ENCODE measurements at places on chromosomes 5 and 9. TPM values are rescaled to one million over a fixed set of nuclear protein-coding genes. Genes with fewer than 3 reads are reported as not detected.

The CFAP77 gene
- total RNA-seq = 3.3 TPM

DNA sequence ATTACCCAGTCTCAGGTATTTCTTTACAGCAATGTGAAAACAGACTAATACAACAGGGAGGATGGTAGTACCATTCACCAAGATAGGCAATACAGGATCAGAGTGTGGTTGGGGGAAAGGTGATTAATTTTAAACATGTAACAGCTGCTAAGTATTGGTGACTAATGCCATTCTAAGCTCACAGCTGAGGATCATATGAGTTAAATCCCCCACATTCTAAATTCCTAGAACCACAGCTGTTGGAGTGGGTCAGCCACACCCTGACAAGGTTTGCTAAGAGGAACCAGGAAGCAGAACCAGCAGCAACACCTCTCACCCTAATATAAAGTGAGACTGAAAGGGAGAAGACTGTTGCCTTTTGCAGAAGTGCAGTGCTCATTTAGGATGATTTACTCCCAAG, 24.8 kb downstream of the HSPB3 start:
- DNase-seq = no peak
- H3K27me3 ChIP-seq = no peaks in the 10 kb centered on the region
- H3K36me3 ChIP-seq = no peaks in the 10 kb centered on the region
- no peaks in the 10 kb centered on the region for H3K4me1 ChIP-seq
- no peak overlapping the region for H3K4me3 ChIP-seq

DNA sequence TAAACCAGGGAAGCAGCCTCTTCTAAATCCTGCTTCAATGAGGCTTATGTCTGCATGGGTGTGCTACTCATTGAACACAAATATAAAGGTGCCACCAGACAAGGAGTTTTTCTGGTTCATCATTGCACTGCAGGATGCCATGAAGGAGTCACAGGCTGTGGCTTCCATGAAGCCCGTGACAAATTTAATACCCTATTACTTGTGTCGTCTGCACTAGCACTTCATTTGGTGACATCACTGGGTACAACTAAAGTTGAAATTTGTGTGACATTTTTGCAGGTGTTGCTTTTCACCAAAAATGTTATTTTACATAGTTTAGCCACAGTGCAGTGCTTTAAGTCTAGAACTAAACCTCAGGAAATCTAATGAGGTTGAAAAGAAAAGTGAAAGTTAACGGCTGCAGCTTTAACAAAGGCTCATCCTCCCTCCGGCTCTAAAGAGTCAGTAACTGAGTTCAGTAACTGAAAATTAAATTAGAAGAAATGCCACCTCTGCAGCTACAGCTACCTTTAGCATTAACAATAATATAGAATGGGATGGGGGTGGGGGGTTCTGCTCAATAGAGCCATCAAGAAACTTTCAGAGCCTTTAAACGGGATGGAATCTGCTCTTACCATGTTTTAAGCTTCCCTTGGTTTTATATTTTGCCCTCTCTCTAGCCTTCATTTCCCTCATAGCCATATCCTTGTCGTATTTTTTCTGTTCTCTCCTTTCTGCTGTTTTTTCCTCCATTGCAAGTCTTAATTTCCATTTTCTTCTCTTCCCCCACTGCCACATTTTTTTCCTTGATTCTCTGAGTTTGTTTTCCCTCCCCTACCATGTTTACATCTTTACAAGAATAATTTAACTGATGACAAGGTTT, 233.8 kb upstream of the TMEM161B start:
- no peaks in the 10 kb centered on the region for H3K4me1 ChIP-seq
- H3K27ac ChIP-seq = no peak overlapping the region
- no peaks in the 10 kb centered on the region for H3K27me3 ChIP-seq
- peak overlapping the region; percentile 38 for H3K4me3 ChIP-seq
- no peak for DNase-seq

DNA sequence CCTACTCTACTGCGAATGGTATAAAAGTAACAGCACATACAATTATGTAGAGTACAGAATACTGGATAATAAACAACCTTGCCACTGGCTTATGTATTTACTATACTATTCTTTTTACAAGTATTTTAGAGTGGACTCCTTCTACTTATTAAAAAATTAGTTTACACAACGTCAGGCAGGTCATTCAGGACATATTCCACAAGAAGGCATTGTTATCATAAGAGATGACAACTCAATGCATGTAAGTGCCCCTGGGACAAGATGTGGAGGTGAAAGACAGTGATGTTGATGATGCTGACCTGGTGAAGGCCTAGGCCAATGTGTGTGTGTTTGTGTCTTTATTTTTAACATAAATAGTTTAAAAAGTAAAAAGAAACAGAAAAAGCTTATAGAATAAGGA, 421.7 kb downstream of the CDH12 start:
- H3K27me3 ChIP-seq = no peaks in the 10 kb centered on the region
- H3K4me1 ChIP-seq = no peaks in the 10 kb centered on the region
- H3K4me3 ChIP-seq = no peak overlapping the region
- H3K36me3 ChIP-seq = no peaks in the 10 kb centered on the region
- no peak overlapping the region for H3K27ac ChIP-seq

DNA sequence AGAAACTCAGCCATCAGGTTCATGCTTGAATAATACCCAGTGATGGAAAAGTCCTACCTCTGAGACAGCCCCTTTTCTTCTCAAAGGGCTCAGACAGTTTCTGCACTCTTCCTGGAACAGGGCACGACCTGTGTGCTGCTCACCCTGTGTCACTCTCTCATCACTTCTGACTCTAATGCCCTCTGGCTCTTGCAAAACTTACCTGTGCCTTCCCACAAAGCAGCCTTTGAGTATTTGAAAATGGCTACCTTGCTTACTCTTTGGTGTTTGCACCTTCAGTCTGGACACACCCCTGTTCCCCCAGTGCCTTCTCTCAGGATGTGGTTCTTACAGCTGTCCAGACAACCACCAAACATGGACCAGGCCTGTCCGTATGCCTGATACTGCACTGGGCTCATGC, 171.4 kb downstream of the GRIA1 start:
- H3K27me3 ChIP-seq = no peaks in the 10 kb centered on the region
- DNase-seq = no peak
- no peak overlapping the region for H3K4me3 ChIP-seq
- no peak overlapping the region for H3K27ac ChIP-seq

The SAXO1 gene
- total RNA-seq = not detected

The FAM221B gene
- total RNA-seq = not detected

The HSPB3 gene
- total RNA-seq = 338 TPM

GRCh38 chr5:37838933-37839341, 904 bp downstream of the GDNF start:
- peaks cover 52% of the 10 kb centered on the region for H3K4me1 ChIP-seq
- H3K27me3 ChIP-seq = peaks cover 14% of the 10 kb centered on the region
- DNase-seq = no peak
- no peaks in the 10 kb centered on the region for H3K36me3 ChIP-seq
- peak overlapping the region; percentile 42 for H3K4me3 ChIP-seq

The ADGRD2 gene
- total RNA-seq = not detected

- H3K27ac ChIP-seq = no peak overlapping the region
- H3K27me3 ChIP-seq = no peaks in the 10 kb centered on the region
- no peak for DNase-seq
- H3K4me3 ChIP-seq = no peak overlapping the region
- no peaks in the 10 kb centered on the region for H3K4me1 ChIP-seq
Observed at GRCh38 chr5:178121391-178122276, 8.3 kb downstream of the N4BP3 start.

The GPR151 gene
- not detected for total RNA-seq

DNA sequence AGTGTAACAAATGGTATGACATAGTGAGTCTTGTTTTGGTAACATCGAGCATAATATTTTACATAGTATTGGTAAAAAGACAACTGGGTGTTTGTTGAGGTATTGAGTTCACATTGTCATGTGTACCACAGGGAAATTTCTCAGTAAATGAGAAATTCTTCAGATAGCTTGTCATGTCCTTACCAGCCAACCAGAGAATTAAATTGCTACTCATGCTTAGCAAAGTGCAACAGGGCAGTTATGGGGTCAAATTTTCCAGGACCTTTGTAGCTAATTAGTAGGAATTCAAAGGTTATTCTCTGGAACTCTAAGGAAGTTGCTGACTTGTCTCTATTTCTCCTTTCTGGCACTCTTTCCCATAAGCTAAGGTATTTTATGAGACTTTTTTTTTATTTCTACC, 595.7 kb downstream of the EFNA5 start:
- no peaks in the 10 kb centered on the region for H3K4me1 ChIP-seq
- H3K27me3 ChIP-seq = no peaks in the 10 kb centered on the region
- H3K27ac ChIP-seq = no peak overlapping the region
- no peak for DNase-seq

GRCh38 chr5:109692852-109693251, 3.1 kb downstream of the MAN2A1 start:
- H3K4me1 ChIP-seq = no peaks in the 10 kb centered on the region
- DNase-seq = no peak
- no peaks in the 10 kb centered on the region for H3K27me3 ChIP-seq
- no peak overlapping the region for H3K27ac ChIP-seq
- H3K36me3 ChIP-seq = no peaks in the 10 kb centered on the region
- no peak overlapping the region for H3K4me3 ChIP-seq

The PCDHGC4 gene
- total RNA-seq = 1.5 TPM

DNA sequence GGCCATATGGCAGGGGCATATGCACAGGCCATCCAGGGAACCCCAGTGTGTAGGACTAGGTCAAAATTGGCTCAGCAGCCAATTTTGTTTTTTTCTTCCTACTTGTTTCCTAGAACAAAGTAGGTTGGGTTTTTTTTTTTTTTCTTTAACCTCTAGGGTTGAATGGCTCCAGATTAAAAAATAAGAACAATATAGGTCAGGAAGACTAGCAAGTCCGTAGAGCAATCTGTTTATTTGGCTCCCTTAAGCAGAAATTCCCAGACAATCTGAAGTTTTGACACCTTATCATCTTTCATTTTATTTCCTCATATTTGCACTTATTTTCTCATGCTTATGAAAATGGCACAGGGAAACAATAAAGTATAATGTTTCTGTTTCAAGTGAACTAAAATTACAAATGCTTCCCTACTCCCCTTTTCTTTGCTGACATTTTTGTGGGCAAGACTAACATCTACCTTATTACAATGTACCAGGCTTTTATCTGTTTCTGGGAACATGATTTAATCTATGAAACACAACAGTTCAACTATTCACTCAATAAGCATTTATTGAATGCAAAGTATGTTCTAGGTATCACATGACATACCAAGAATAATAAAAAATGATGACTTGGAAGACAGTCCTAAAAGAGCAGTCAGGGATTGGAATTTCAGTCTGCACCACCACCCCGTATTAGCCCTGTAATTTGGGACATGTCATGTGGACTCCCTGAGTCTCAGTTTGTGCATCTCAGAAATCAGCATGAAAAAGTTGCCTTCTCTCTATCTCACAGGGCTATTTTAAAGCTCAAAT, 30.5 kb downstream of the TLR4 start:
- H3K4me3 ChIP-seq = no peak overlapping the region
- peaks cover 28% of the 10 kb centered on the region for H3K4me1 ChIP-seq
- no peak for DNase-seq
- no peaks in the 10 kb centered on the region for H3K27me3 ChIP-seq
- H3K36me3 ChIP-seq = no peaks in the 10 kb centered on the region
- peak overlapping the region; percentile 61 for H3K27ac ChIP-seq

DNA sequence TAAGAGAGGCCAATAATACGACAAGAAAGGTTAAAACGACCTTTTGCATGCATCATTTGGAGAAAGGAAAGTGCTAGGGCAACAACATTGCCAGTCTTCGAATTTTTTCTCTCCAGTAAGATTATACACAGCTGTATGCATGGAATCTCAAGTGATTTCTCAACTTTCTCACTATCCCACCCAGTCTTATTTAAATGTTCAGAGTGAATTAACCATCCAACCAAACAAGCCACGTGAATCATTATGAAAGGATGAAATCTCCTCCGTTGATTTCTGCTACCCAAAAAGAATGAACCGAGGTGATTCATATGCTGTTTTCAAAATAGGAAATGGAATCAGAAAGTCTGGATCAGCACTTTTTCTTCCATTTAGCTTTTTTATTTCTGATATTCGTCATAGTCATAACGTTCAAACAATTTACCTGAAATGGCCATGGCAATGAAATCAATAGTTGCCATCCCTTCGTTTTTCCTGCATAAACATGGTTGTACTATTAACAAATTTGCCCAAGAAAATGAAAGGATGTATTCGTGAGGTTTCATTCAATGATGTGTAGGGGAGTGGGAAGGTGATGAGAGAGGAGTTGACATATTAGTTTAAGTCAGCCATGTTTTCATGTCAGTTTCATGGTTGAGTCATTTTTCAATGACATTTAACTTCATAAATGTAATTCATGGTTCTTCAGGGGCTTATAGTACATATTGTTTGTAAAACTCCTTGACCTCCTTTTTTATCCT, 170.9 kb upstream of the WWC1 start:
- H3K4me3 ChIP-seq = no peak overlapping the region

GRCh38 chr9:88258601-88259000, 120.3 kb upstream of the SPATA31C2 start:
- no peak overlapping the region for H3K4me3 ChIP-seq
- no peak overlapping the region for H3K27ac ChIP-seq
- H3K36me3 ChIP-seq = no peaks in the 10 kb centered on the region
- no peaks in the 10 kb centered on the region for H3K27me3 ChIP-seq
- peak; percentile 62 for DNase-seq

GRCh38 chr9:89951675-89952074, 346.9 kb downstream of the GADD45G start:
- H3K36me3 ChIP-seq = no peaks in the 10 kb centered on the region
- H3K4me1 ChIP-seq = peaks cover 7% of the 10 kb centered on the region
- H3K4me3 ChIP-seq = no peak overlapping the region
- no peak overlapping the region for H3K27ac ChIP-seq
- no peak for DNase-seq

The SLC9A3 gene
- 1.8 TPM for total RNA-seq

- H3K36me3 ChIP-seq = peaks cover 15% of the 10 kb centered on the region
- no peaks in the 10 kb centered on the region for H3K4me1 ChIP-seq
- H3K27ac ChIP-seq = no peak overlapping the region
- no peak for DNase-seq
- no peaks in the 10 kb centered on the region for H3K27me3 ChIP-seq
- no peak overlapping the region for H3K4me3 ChIP-seq
Observed at GRCh38 chr5:6494939-6495338, 46.3 kb downstream of the UBE2QL1 start.

GRCh38 chr9:112764837-112765236, 14.3 kb downstream of the SNX30 start:
- no peak for DNase-seq
- H3K4me1 ChIP-seq = no peaks in the 10 kb centered on the region
- no peak overlapping the region for H3K4me3 ChIP-seq
- no peak overlapping the region for H3K27ac ChIP-seq
- no peaks in the 10 kb centered on the region for H3K36me3 ChIP-seq
- H3K27me3 ChIP-seq = no peaks in the 10 kb centered on the region

The PCDHB1 gene
- total RNA-seq = not detected

The OR13C9 gene
- not detected for total RNA-seq

The SMAD5 gene
- 26.7 TPM for total RNA-seq

The ELAVL2 gene
- not detected for total RNA-seq

DNA sequence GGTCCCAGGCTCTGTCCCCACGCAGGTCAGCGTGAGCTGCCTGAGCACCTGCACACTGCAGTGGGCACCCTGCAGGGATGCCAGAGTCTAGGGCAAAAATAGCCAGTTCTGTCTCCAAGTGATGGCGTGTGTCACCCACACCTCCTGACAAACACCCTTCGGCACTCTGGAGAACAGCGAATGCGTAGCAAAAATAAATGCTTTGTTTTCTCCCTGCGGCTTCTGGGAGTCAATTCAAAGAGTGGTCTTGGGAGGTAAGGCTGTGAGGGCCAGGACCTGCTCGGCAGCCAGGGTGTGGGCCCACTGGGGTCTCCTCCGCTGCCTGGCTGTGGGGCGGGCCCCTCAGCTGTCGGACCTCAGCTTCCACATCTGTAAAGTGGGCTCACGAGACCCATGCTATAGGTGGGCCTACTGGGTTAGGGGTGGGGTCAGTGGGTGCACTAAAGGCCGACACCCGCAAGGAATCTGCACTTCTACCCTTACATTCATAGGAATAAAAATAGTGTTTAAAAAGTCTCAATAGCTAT, 37.4 kb downstream of the RASGEF1C start:
- H3K27ac ChIP-seq = peak overlapping the region; percentile 0
- H3K27me3 ChIP-seq = no peaks in the 10 kb centered on the region
- no peak overlapping the region for H3K4me3 ChIP-seq
- DNase-seq = no peak
- H3K4me1 ChIP-seq = no peaks in the 10 kb centered on the region

All from right atrium auricular region (tissue), 2 donors.